ENCODE measurements at places on chromosomes 5 and 9. TPM values are rescaled to one million over a fixed set of nuclear protein-coding genes. Genes with fewer than 3 reads are reported as not detected.

- no peak for DNase-seq
These were observed 144.7 kb upstream of the SHB start for GRCh38 chr9:38213631-38214299.

Gene TTC16
- 0.03 TPM for polyA plus RNA-seq

Gene KIF4B
- polyA plus RNA-seq: 0.03 TPM

- DNase-seq: no peak
These were observed 1.6 kb downstream of the ZNF366 start for GRCh38 chr5:72505539-72506157.

Gene CAMSAP1
- polyA plus RNA-seq: 24.1 TPM

Gene SURF6
- 27.7 TPM for polyA plus RNA-seq

DNA sequence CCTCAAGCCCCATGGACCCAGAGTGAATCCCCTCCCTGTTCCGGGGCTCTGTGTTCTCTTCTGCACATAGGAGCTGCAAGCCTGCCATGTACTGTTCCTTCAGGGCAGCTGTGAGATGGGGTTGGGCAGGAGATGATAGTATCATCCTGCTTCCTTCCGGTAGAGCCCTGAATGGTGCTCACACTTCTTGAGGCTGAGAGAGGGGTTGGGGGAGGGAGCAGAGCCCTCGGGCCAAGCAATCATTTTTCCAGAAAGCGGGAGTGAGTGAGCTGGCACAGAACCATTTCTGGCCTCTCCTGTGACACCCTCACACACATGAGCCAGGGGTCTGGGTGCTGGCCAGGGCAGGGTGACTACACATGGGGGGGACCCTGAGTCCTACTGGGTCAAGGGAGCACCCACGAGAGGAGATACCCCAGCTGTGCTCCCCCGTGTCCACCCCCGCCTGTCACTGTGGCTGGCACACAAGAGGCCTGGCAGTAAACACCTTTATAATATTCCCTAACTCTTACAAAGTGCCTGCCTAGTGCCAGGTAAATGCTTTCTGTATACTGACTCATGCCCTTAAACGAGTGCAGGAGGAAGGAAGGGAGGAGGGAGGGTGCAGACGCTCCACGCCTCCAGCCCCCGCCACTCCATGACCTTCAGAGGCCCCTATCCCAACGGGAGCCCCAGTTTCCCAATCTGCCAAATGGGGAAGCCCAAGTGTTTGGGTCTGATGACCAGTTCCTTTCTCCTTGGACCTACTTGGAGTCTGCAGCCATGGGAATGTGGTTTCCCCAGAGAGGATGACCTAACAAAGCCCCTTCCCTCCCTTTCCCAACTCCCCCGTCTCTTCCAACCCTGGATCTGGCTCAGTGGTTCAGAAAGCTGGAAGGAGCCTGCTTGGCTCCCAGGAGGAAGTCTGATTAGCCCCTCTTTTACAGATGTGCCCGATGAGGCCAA lies 15.5 kb downstream of the AKNA start:
- peak; percentile 43 for DNase-seq

DNA sequence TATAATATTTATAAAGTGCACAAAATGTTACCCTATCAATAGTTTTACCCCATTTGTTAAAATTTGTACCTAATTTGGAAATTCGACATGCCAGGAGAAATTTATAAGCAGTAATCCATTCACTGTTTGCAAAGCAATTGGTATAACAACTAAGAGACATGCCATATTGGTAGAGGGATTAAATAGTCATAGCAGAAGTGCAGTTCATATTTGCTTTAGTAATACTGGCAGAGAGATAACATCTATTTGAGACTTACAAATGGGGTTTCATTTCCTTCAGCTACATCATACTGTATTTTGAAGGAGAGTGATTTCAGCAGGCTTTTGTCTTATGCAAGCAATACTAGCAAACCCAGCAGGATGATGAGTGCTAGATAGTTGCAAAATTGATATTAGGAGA lies 610.4 kb upstream of the CDH10 start:
- DNase-seq: no peak

DNA sequence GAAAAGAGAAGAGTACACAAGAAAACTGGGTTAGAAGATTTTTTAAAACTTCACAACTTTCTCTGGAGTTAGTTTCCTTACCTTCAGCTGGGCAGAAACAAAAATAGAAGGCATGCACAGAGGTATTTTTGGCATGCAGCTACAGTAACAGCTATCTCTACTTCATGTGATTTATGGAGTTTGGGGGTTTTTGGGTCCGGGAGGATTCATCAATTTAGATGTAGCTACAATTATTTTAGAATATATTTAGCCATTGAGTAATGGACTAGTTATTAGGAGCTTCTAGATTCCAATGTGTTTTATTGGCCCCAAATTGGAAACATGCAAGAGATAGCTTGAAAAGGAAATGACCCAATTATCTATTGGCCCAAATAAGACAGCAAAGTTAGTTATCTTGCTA lies 91.6 kb upstream of the TNFAIP8 start:
- no peak for DNase-seq

DNA sequence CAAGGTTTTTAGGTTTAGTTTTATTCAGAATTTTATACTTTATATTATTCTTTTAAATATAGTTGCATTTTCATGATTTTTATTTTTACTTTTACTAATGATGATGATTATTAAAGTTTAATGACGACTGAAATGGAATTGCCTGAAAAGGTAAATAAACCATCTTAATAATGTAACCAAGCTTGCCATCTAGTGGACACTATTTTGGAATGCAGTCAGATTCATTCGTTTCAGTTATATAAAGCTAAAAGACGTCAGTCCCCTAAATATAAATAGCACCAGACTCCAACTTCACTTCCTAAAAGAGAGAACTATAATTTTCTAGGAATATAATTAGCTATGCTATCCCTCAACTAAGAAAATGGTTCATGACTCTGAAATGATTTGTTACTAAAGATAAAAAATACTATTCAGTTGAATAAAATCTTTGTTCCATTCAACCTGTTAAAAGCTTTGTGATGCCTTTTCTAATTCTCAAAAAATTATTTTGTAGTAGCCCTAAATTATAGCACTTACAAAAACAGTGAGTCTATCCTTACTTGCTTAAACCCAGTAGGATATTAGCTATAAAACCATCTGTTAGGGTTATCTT lies 19.9 kb downstream of the ABITRAM start:
- no peak for DNase-seq

Gene OGN
- 0.76 TPM for polyA plus RNA-seq

DNA sequence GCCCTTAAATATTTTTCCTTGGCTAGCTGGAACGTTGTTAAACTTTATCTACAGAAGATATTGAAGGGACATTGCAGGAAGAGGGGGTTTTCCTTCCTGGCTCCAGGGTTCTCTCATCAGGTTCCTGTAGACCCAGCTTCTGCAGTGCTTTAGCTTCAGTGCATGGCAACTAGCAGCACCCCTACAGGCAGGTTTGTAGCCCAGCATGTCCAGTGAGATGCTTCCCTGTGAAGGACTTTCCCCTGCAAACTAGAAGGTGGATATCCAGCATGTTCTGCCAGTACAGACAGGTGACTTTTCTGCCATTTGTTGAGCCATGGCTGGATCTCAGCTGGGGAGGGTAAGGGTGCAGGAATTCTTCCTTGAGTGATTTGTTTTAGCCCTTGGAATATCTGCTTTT lies 10.4 kb downstream of the CCL28 start:
- no peak for DNase-seq

Gene DMRT2
- polyA plus RNA-seq: 2.7 TPM

Gene NSUN2
- 56.2 TPM for polyA plus RNA-seq

GRCh38 chr5:119255571-119256356 lies 100.1 kb upstream of the TNFAIP8 start:
- DNase-seq: no peak

DNA sequence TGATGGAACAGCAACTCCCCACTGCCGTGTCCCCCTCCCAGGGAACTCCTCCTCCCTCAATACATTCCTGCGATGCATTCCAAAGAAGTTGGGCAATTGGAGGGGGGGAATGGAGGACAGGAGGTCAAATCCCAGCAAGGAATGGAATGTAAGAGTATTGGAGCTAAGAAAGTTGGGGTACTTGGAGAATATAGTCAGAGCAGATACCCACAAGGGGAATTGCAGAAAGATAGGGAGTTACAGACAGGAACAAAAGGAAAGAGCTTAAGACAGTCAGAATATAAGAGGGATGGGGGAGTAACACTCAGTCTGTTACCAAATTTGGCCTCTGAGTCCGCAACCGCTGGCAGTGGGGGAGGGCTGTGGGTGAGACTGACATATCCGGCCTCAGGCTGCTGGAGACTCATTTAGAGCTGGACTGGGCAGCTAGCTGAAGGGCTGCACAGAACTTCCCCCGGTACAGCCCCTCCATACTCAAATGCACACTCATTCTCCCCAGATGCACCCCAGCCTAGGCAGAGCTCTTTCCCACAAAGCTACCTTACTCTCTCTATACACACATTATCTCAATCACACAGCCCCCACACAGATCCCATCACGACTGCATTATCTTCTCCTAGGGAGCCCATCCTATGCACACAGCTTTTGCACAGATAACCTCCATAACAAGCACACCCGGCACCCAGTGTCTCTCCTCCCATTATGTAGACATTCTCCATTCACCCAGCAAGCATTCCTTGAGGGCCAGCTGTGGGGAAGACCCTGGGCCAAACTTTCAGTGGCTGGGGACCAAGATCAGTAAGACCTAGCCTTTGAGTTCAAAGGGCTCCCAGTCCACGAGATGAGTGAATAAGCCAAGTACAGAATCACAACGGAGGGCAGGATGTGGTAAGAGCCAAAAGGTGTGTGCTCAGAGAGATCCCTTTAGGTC lies 3.7 kb downstream of the TLN1 start:
- DNase-seq: peak; percentile 83

DNA sequence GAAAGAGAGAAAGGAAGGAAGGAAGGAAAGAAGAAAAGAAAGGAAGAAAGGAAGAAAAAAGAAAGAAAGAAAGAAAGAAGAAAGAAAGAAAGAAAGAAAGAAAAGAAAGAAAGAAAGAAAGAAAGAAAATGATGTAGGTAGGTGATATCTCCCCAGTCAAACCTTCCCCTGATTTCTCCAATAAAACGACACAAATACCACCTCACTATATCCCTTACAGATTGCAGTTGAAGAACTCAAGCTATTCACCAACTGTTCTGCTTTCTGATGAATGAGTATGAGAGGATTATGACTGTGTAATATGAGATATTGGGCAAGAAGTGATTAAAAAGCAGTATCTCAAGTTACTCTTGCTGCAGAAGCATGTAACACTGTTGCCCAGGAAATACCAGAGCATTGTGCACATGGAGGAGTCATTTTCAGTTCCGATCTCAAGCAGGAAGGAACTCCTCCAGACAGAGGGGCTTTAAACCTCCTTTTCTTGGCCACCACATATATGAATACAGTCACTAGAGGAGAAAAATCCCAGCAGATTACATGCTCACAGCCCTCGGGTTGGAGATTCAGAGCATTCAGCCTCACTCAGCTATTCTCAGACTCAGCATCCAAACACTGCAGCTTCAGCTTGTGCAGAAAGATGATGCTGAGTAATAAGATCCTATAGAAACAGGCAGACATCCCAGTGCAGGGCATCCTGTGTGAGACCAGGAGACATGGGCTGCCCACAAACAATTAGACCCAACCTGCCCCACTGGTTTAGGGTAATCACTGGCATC lies 61.4 kb downstream of the UGCG start:
- DNase-seq: no peak

Gene SV2C
- 0.01 TPM for polyA plus RNA-seq

All from psoas muscle (tissue), 8 donors.